ENCODE measurements at places on chromosomes 13 and 19.

- no peak for DNase-seq
Observed at GRCh38 chr19:30363073-30363472, 9.1 kb upstream of the ZNF536 start.

DNA sequence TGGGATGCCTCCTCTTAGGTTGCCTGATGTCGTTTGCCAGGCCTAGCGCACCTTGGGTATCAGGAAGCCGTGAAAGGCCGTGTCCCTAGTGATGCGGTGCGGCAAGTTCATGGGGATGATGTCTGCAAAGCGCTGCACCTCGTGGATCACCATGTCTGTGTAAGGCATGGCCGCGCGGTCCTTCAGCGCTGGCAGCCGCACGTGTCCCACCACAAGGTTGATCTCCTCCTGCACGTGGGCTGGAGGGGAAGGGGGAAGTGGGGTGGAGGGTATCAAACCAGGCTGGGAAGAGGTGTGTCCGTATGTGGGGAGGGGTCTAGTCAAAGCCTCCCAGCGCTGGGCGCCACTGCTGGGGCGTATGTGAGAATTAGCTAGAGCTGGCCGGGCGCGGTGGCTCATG, 23.2 kb downstream of the EGLN2 start:
- no peak for DNase-seq

DNA sequence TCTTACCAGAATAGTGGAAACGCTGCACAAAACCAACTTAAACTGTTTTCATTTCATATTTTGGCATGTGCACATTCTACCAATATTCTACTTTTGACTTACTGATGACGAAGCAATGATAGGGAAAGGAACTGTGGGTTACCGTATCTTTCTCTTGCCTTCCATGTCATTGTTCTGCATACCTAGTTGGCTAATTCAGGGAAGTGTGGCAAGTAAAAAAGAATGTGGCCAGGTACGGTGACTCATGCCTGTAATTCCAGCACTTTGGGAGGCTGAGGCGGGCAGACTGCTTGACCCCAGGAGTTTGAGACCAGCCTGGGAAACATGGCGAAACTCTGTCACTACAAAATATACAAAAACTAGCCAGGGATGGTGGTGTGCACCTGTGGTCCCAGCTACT, 108.2 kb downstream of the SIPA1L3 start:
- no peak for DNase-seq

GRCh38 chr13:98050041-98050466, 92.8 kb upstream of the FARP1 start:
- peak; percentile 29 for DNase-seq

DNA sequence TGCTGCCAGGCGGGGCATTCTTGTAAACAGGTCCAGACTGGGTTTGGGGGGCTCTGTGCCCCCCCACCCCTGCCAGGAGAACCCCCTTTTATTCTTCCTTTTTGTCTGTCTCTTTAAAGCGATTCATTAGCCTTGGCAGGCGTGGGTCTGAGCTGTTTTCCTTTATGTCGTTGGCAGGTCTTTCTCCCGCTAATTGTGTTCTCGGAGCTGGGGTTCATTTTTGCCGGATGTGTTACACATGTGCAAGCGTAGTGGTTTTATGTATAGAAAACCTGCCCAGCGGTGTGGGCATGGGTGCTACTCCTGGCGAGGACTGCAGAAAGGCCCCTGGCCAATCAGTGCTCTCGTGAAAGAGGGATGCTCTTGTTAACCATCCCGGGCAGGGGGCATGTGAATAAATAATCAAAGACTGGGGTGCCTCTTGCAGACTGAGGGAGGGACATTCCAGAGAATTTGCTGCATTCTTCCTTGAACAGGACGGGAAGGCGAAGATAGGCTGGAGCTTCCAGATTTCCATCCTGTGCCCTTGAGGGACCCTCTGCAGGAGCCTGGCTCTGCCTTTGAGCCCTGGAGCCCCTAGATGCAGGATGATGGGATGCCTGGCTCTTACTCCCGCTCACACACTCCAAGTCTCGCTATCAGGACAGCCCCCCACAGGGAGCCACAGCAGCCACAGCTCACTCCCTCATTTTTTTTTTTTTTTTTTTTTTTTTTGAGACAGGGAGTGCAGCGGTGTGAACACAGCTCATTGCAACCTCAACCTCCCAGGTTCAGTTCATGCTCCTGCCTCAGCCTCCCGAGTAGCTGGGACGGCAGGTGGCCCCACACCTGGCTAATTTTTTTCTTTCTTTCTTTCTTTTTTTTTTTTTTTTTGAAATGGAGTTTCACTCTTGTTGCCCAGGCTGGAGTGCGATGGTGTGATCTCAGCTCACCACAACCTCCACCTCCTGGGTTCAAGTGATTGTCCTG, 14.1 kb downstream of the CARM1 start:
- no peak for DNase-seq

DNA sequence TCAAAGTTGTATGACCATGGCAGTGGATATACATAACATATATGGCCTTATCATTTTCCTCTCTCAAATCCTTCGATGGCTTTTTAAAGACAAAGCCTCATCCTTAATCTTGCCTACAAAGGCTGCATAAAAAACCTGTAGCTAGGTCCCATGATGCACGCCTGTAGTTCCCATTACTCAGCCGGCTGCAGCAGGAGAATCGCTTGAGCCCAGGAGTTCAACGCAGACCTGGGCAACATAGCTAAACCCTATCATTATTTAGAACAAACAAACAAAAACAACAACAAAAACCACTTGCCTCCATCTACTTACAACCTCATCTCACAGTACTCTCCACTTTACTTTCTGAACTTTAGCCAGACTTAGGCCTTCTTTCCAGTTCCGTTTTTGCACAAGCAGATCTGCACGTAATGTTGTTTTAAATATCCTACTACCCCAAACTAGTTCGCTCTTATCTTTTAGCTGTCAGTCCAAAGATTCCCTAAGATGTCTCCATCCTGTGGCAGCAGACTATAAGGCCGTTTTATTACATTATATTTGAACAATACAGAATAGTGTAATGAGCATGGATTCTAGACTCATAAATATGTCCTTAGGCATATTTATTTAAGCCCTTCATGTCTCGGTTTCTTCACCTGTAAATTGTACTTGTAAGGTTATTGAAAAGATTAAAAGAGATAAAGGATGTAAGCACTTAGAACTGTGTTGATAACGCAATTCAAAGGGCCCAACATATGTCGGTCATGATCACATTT, 969 bp upstream of the POMP start:
- peak; percentile 16 for DNase-seq

DNA sequence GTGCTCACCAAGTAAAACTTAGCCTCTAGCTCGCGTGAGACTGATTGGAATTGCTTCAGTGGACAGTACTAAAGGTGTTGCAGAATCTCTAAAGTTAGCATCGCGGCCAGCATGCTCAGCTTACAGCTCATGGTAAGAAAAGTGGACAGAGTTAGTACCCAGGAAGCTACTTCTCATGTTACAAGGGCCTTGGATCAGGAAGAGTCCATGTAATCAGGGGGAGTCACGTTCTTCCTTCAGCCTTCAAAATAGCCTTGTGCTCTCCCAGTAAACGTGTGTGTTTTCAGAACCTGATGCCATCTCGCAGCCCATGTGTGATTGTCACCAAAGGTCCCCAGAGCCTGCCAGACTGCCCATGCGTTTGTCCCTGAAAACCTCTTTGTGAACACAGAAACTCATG, 195.8 kb upstream of the RNF113B start:
- DNase-seq, result no peak

GRCh38 chr13:46181840-46182490, at the start of gene LCP1:
Gene LCP1, minus strand, starts transcription at chr13:46182177. Its CDS starts 22,515 bp downstream, at chr13:46159662.
- no peak for DNase-seq

DNA sequence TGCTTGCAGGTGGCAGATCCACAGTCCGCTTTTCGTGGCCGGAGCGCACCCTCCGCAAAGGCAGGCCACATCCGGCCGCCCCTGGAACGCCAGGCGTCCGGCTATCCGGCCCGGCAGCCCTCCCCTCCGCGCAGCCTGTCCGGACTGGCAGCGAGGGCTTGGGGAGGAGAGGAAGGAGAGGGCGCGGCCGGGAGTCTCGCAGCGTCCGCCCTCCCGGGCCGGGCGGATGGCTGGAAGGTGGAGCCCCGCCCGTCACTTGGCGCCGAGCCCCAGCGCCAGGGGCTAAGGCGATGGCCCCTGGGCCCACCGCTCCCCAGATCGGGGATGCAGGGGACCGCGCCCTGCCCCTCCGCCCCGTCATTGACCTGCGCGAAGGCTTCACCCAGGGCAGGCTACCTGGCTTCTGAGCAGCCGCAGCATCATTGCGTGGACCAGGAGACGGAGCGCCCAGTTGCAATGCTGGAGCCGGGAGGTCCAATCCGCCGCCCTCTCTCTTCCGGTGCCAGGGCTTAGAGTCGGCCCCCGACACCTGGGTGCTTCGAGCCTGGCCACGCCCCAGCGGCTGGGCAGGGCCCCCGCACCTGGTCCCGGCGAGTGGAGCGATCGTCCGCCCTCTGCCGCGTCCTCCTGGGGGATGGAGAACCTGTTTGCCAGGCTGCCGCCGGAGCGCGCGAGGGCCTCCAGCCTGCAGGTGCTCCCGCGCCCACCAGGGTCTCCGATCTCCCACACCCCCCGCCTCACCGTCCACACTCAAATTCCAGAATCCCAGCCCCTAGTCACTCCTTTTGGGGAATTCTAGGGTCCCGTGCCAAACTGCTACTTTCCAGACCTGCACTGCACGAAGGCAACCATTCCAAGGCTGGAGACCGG, at the start of gene FUT1:
FUT1 (minus strand) TSS at position 146 of the 870 bp plus-strand sequence. CDS start 1,360 bp downstream, outside the sequence.
- DNase-seq, result no peak

GRCh38 chr13:83086948-83087347, 795.3 kb downstream of the SLITRK1 start:
- no peak for DNase-seq

GRCh38 chr19:15539638-15540037, 31.3 kb downstream of the CYP4F22 start:
- no peak for DNase-seq

GRCh38 chr13:102729560-102730270, 34.9 kb upstream of the METTL21C start:
- peak; percentile 18 for DNase-seq

- DNase-seq, result no peak
Observed at GRCh38 chr13:37806666-37807065, 62.9 kb downstream of the TRPC4 start.

GRCh38 chr19:48368936-48369335, 4.8 kb downstream of the SYNGR4 start:
- no peak for DNase-seq

DNA sequence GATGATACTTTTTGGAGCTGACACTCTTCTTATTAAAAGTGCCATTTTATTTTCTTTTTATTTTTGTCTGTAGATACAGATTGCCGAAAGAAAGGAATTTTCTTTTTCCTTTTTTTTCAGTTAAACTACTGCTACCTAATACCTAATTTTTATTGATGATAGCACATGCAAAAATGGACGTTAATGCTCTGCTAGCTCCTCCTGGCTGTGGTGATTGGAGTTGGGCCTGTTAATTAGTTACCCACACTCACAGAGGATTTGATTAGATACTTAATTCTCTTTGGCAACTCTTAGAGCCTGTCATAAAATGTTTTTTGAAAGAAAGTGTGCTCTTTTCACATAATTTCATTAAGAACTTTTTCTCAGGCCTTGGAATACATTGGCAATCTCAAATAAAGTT, 366.8 kb downstream of the DCT start:
- DNase-seq, result no peak

- no peak for DNase-seq
Observed at GRCh38 chr19:4584670-4585460, 25.4 kb upstream of the SEMA6B start.

DNA sequence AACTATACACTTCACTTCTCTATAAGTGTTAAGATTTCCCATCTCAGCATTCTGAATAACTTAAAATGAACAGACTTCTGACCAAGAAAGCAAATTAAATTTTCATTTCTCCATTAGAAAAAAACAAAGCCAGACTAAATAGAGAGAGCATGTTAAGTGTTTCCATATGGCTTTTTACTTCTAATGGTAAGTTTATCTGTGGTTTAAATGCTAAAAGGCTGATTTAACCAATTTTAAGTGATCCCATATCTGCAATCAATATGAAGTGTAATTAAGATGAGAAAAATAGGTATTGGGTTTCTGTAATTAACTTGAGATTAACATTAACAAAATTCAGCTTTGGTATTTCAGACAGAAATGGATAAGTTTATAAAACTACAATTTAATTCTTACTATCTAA, 107.8 kb downstream of the ELF1 start:
- no peak for DNase-seq

DNA sequence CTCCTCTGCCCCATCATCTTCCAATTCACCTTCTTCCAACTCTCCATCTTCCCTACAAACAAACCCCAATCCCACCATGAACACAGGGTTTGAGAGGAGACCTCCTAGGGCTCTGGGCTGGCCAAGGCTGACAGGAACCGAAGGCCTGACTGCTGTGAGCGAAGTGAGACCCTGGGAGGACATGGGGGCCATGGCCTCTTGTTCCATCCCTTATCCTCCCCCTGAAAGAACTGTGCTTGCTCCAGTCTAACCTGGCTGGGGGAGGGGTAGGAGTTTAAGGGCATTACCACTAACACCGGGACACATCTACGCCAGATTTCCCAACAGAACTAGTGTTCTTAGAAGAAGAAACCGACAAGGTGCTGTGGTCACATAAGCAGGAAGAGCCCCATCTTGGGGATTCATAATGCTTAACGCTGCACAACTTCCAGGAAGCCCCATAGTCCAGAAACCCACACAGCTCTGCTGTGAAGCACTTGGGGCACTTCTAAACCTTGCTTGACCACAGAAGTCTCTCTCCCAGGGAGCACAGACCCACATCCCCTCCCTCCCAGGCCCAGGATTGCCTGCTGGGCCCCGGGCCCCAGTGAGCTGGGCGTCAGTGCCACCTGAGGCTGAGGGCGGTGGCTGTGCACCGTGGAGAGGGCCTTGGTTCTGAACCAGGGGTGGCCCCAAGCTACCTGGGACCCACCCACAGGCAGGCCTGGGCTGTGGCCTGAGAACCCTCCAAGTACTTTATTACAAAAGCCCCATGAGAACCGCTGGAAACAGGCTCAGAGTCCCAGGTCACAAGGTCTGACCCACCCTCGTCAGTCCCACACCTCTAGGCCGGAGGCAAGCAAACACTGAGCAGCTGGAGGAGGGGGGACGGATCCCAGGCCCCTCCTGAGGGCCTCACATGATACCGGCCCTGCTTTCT, 18.8 kb downstream of the ZC3H4 start:
- no peak for DNase-seq

DNA sequence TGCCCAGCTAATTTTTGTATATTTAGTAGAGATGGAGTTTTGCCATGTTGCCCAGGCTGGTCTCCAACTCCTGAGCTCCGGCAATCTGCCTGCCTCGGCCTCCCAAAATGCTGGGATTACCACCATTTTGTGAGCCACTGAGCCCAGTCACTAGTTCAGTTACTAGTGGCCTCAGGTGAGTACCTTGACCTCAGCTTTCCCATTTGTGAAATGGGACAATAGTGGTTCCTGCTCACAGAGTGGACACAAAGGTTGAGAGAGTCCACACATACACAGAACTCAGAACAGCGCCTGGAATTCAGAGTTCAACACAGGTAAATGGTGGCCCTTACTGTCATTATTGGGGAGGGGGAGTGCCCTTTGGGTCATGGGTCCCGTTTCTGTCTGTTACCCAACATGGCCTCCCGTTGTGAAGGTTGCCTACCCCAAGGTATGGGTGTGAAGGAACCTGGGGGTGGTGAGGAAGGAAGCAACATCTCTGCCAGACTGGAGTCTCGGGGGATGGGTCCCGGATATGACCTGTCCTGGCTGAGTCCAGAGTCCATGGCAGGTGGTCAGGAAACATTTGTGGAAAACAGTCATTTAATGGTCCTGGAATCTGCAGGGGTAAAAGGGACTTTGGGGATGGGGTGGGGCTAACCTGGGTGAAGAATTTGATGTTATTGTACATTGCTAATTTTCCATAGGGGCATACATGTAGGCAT, 11.7 kb upstream of the IRGC start:
- DNase-seq, result no peak

- no peak for DNase-seq
Observed at GRCh38 chr19:31226151-31226935, 122.9 kb downstream of the TSHZ3 start.

GRCh38 chr13:36214163-36214921, at the start of gene SOHLH2:
Gene SOHLH2, minus strand, starts transcription at chr13:36214556. Its CDS starts 30 bp downstream, at chr13:36214526.
- no peak for DNase-seq
